Right lung (tissue), 10 donors: ENCODE measurements at places on chromosomes 4 and X. TPM values are rescaled to one million over a fixed set of nuclear protein-coding genes. Genes with fewer than 3 reads are reported as not detected.

The FGFRL1 gene
- polyA plus RNA-seq = 15.6 TPM

The RHOH gene
- 1.2 TPM for polyA plus RNA-seq

DNA sequence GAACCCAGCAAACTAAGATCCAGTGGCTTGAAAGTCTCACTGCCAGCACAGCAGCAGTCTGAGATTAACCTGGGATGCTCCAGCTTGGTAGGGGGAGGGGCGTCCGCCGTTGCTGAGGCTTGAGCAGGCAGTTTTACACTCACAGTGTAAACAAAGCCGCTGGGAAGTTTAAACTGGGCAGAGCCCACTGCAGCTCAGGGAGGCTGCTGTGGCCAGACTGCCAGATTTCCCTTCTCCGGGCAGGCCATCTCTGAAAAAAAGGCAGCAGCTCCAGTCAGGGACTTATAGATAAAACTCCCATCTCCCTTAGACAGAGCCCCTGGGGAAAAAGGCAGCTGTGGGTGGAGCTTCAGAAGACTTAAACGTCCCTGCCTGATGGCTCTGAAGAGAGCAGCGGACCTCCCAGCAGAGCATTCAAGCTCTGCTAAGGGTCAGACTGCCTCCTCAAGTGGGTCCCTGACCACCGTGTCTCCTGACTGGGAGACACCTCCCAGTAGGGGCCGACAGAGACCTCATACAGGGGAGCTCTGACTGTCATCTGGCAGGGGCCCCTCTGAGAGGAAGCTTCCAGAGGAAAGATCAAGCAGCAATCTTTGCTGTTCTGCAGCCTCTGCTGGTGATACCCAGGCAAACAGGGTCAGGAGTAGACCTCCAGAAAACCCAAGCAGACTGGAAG lies 45.1 kb upstream of the CDX4 start:
- no peak for DNase-seq

GRCh38 chrX:71565474-71566041 lies 12.7 kb upstream of the GCNA start:
- DNase-seq = no peak

The CXCL11 gene
- 0.15 TPM for polyA plus RNA-seq

DNA sequence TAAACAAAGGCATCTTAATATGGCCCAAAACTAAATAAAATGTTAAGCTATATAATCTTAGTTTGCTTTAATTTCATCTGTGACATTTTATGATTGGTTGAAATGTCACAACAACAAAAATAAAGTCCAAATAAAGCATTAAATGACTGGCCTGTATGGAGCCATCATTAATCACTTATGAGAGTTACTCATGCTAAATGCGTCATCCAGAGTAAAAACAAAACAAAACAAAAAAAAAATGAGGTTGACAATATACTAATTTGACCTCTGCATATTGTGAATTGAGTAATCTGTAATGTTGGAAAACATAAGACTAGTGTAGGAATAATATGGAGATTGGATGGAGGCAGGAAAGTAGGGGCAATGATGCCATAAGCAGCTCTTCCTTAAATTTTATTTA lies 139.7 kb downstream of the MAPK10 start:
- peak; percentile 12 for DNase-seq

The ADGRL3 gene
- polyA plus RNA-seq = 20.4 TPM

The RASSF6 gene
- 2.2 TPM for polyA plus RNA-seq

The HCFC1 gene
- 31.9 TPM for polyA plus RNA-seq

- DNase-seq = no peak
Observed at GRCh38 chr4:30726090-30726675, 6.0 kb downstream of the PCDH7 start.

DNA sequence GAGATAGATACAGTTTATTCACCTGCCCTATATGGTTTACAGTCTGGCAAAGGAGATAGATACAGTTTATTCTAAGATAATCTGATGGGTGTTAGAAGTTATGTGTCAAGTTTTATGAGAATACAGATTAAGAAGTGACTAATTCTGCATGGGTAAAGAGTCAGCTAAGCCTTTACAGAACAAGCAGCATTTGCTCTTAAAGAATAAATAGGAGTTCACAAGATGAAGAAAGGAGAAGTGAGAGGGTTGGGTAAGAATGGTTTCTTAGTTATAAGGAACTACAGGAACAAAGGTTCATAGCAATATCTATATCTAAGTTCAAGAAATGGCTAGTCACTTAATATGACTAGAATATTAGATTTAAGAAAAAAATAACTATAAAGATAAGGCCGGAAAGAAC lies 47.6 kb downstream of the THOC2 start:
- DNase-seq = no peak

DNA sequence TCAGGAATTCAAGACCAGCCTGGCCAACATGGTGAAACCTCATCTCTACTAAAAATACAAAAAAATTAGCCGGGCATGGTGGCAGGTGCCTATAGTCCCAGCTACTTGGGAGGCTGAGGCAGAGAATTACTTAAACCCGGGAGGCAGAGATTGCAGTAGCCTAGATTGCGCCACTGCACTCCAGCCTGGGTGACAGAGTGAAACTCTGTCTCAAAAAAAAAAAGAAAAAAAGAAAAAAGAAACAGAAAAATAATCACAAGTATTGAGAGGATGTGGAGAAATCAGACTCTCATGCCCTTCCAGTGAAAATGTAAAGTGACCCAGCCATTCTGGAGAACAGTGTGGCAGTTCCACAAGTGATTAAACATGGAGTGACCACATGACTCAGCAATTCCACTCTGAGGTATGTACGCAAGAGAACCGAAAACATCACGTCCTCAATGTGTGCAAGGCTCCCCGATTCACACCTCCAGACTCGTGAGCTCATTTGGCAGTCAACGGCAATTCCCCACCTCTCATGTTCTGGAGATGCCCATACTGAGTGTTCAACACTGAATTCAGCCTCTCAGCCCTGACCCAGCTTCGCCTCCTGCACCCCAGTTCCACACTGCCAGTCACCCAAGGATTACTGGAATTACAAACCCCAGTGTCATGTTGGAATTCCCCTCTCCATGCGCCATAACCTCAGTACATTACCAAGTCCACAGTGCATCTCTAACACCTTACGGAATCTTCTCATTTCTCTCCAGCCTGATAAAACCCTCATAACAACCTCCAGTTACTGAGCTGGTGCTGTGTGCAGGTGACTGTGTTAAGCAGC lies 21.1 kb downstream of the ACOX3 start:
- DNase-seq = no peak

- no peak for DNase-seq
Observed at GRCh38 chrX:120306630-120307029, 4.6 kb downstream of the TMEM255A start.

DNA sequence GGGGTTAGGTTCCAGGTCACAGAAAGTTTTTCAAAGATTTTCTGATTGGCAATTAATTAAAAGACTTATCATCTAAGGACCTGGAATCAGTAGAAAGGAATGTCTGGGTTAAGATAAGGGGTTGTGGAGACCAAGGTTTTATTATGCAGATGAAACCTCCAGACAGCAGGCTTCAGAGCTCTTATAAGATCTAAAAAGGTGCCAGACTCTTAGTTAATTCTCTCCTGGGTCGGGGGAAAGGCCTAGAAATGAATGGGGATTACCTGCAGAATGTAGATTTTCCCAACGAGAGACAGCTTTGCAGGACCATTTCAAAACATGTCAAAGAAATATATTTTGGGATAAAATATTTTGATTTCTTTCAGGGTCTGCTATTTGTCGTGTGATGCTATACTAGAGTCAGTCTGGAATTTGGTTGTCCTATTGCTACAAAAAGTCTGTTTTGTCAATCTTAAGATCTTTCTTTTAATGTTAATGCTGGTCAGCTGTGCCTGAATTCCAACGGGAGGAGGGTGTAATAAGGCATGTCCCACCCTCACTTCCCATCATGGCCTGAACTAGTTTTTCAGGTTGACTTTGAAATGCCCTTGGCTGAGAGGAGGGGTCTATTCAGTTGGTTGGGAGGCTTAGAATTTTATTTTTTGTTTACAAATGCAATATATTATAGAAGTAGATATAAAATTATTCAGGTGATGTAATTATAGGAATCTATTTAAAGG lies 15.8 kb downstream of the EGF start:
- no peak for DNase-seq

The ACE2 gene
- 0.81 TPM for polyA plus RNA-seq

DNA sequence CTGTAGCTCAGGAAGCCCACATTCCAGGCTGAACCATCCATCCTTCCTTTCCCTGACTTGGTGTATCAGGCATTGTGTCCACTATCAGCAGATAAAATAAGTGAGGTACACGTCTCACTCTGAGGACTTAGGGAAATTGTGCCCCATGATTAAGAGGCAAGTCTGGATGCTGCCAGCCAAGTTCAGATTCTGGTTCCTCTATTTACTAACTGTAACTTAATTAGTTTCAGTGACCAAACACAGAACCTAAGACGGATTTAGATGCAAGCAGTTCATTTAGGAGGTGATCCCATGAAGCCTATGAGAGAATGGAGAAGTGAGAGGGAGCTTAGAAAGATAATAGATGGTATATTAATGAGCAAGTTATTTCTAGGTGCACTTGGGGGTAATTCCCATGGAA lies 56.6 kb upstream of the PACRGL start:
- DNase-seq = no peak

DNA sequence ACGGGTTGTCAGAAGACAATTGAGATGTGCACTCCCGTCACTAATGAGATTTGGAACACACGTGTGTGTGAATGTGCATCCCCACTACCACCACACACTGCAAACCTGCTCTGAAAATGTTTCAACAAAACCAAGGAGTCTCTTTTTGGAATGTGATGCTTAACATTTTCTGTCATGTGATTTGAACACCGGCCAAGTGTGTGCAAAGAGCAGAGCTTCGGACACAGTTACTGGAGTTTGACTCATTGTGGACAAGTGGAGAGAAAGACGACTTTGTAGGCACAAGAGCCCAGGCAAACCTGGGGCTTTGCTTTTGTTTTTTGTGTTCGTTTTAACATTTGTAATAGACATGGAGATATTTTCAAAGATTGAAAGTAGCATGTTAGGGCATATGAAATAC lies 49.2 kb downstream of the CCKAR start:
- DNase-seq = no peak

GRCh38 chr4:72557021-72557420 lies 12.0 kb downstream of the ADAMTS3 start:
- peak; percentile 68 for DNase-seq

The SPARCL1 gene
- 489 TPM for polyA plus RNA-seq

DNA sequence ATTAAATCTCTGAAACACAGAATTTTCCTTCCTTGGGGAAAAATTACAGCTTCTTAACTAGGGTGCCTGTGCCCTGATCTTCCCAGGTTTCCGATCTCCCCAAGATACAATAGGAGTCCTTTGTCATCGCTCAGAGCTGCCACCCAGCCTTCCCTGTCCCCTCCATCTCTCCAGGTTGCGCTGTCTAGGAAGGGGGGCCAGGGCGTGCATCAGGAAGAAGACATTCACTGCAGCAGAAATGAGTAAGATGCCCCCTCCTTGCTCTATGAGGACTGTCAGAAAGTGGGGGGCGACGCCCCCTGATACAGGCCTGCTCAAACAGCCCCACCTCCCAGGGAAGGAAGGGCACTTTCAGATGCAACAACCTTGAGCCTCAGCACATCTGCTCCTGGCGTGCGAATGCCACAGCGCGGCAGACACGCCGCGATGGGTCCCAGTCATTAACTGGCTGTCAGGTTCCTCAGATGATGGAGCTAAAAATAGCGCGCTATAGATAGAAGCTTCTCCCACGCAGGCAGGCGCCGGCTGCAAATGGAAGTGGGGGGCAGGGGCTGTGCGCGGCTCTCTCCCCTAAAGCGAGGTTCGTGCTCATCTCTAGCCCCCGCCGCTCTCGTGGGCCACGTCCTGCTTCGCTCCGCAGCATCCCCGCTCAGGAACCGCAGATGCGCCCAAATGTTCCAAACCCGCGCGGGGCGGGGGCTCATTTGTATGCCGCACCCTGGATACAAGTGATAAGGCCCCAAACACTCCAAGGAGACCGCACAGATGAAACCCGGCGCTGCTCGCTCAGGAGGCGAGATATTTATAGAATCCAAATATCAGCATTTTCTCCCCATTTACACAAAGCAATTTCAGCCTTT lies 57.6 kb upstream of the LGI2 start:
- DNase-seq = no peak

DNA sequence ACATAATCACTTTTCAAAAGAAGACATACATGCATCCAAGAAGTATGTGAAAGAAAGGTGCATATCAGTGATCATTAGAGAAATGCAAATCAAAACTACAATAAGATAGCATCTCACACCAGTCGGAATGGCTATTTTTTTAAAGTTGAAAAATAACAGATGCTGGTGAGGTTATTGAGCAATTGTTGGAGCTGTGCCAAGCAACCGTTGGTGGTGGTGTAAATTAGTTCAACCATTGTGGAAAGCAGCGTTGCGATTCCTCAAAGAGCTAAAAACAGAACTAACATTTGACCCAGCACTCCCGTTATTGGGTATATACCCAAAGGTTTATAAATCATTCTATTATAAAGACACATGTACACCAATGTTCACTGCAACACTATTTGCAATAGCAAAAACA lies 14.2 kb downstream of the COX7B2 start:
- DNase-seq = no peak

GRCh38 chrX:123801901-123802300 lies 58.0 kb upstream of the XIAP start:
- DNase-seq = no peak

The CYTL1 gene
- polyA plus RNA-seq = 56.9 TPM

- peak; percentile 42 for DNase-seq
Observed at GRCh38 chrX:137051978-137052642, 18.3 kb upstream of the GPR101 start.

DNA sequence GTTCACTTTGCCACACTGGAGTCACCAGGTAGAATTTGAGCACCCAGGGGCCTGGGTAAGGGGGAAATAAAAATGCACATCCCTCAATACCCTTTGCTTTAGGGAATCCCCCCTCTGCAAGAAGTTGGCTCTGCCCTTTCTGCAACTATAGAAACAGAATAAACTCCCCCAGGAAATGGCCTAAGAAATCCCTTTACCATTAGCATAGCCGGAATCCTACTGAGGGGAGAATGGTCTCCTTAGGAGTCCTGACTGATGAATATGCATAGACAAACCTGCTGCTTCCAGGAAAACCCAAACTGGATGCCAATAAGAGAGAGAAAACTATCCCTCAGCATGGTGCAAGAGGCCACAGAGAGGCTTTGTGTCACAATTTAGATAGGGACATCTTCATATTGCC lies 11.0 kb downstream of the EFHC2 start:
- no peak for DNase-seq

DNA sequence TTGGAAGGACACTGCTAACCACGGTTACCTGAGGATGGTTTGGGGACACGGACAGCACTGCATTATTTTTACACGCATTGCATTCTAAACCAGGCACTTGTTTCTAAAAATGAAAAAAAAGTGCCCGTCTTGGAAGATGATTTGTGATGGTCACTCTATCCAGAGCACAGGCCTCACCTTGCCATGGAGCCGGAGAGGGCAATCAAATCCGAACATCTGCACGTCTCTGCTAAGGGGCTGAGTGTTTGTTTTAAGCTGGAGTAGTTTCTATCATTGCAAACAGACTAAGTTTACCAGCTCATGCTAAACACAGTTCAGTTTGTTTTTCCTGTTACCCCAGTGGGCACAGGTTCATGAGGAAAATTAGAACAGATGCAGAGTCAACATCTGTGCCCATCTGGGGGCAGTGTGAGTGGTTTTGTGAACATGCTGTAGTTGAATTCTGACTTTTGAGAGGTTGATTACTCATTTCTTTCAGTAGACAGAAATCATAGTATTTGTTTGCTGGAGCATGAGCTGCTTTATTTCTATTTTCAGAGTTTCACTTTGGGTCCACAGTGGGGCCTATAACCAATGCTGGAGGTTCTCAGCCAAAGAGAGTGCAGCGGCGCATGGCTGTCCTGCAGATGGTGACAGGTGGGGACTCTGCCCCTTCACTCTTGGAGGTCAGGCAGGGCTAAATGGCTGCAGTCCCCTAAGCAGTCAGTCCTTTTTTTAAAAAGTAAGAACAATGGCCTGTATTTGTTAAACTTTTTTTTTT lies 65.4 kb upstream of the ENPP6 start:
- no peak for DNase-seq

The HPSE gene
- polyA plus RNA-seq = 1.7 TPM
